Stimulated activated CD4-positive, alpha-beta T cell treated with anti-CD3 and anti-CD28 coated beads, Interleukin-2, amount 100 ng/mL, for 4 hours (primary cell): ENCODE measurements at places on chromosomes 5 and 9.
A peak's percentile ranks its signal among the peaks of the same experiment; 100 is the strongest.

DNA sequence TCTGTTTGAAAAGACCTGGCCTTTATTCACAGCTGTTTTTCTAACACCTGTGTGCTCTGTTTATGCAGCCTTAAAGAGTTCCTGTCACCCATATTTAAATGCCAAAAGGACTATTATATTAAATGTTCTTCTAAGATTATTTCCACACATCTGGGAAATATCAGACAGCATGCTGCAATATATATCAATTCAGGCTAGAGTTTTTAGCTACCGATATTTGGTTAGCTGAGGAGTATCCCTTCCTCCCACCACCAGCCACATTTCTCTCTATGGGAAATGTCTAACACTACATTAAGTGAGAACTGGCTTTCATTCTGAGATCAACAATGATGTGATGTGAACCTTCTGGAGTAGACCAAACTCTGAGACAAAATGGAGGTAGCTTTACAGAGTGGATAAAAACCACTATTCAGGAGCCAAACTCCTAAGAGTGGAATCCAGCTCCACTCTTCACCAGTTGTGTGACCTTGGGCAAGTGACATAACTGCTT, 509.2 kb downstream of the ZNF608 start:
- DNase-seq = no peak

GRCh38 chr5:74951865-74952264, 85.7 kb upstream of the FAM169A start:
- DNase-seq = no peak

- DNase-seq = no peak
Observed at GRCh38 chr9:130870491-130871381, 25.9 kb downstream of the QRFP start.

GRCh38 chr5:96024683-96025475, 63.2 kb upstream of the ELL2 start:
- DNase-seq = no peak

DNA sequence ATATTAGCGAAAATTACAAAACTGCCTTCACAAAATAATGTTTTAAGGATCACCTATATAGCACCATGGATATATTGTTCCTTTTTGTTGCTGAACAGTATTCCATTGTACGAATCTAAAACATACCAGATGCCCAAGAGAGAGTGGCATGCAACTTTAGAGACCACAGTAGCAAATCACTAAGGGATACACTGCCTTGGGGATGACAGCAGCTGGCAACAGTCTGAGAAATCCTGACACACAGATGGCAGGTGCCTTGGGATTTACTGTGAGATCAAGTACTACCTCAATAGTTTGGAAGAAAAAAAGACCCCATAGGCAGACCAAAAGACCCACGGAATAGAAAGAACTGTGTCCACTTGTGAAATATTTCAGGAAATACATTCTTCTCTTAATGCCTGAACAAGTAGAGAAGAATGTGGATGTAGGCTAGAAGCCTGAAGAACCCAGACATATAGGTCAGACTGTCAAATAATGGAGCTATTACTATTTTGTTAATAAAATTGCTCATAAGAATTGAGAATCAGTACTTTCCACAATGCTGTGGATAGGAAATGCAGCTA, 53.4 kb downstream of the PLPP1 start:
- no peak for DNase-seq

DNA sequence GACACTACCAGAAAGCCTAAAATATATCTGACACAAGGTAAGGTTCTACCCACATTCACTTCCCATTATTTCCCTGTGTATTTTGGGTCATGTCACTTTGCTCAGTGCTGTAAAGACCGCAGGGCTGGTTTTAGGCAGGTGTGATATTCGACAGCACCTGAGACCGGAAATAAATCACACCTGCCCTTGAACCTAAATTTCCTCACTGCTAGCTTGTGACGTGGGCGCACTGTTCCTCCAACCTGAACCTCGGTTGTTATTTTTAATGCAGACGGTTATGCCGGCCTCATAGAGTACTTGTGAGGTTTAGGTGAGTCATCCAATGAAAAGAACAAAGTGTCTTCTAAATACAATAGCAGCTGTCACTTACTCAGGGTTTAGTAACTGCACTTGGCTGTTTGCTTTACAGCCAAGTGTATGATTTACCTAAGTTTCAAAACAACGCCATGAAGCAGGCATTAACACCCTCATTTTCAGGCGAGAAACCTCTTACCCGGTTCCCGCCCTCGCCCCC, 20.7 kb upstream of the ZNF782 start:
- DNase-seq = peak; percentile 39

DNA sequence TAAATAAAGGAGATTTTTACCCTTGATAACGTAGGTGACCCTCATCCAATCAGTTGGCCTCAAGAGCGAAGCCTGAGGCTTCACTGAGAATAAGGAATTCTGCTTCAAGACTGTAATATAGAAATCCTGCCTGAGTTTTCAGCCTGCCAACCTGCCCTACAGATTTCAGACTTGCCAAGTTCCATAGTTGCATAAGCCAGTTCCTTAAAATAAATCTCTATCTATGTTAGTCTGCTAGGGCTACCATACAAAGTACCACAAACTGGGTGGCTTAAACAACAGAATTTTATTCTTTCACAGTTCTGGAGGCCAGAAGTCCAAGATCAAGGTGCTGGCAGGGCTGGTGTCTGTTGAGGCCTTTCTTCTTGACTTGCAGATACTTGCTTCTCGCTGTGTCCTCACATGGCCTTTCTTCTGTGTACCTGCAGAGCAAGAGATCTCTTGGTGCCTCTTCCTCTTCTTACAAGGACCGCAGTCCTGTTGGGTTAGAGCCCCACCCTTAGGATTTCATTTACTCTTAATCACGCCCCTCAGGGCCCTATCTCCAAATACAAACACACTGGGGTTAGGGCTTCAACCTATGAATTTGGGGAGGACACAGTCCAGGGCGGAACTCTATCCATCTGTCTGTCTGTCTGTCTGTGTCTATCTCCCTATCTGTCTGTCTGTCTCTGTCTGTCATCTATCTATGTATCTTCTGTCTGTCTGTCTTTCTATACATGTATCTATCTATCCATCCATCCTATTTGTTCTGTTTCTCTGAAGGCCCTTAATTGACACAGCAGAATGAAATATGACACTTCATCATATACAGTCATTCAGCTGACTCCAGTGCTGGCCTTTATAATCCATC, 17.0 kb upstream of the CMBL start:
- no peak for DNase-seq

GRCh38 chr5:178762960-178763359, 32.5 kb upstream of the ZNF354A start:
- DNase-seq = no peak

DNA sequence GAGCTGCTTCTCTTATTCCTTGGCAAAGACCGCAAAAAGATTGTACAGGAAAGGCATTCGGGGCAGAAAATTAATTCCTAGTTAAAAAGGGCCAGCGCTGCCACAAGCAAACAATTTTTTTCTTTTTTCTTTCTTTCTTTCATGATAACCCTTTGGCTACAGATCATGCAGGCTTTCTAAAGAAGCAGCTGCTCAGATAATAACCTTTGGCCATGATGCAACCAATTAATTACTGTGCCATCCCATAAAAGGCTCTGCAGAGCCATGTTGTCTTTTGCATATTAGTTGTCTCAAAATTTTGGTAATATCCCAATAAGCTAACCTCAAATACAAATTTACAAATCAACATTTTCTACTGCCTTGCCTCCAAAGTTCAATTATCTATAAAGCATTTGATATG, 758.4 kb upstream of the SEMA6A start:
- no peak for DNase-seq

GRCh38 chr9:21461377-21461776, 20.7 kb downstream of the IFNE start:
- no peak for DNase-seq

DNA sequence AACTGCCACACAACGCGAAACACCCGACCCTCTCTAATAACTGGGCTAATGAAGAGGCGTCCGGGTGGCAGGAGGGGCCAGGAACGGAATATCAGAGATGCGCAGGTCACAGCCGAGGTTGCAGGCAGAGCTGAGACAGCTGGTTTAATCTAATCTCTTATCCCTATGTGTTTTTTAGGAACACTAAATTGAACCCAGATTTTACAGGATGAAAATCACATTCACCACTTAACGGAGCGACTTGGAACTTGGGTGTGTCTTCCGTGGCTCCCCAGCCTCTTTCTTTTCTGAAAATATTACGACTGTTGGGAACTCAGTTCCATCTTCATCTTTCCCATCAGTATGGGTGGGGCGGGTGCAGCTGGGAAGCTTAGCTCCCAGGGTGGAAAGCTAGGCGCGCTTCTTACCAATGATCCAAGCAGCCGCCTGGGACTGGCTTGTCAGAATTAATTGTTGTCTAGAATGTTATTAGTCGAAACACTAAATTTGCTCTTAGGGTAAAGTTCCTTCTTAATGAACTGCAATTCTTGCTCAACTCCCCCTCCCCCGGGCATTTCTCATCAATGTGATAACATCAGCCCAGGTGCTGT, 92.5 kb downstream of the IRX2 start:
- no peak for DNase-seq

GRCh38 chr9:133990366-133991213, 1.5 kb downstream of the VAV2 start:
- DNase-seq = no peak

- no peak for DNase-seq
Observed at GRCh38 chr9:16671591-16672137, 198.8 kb downstream of the BNC2 start.

- no peak for DNase-seq
Observed at GRCh38 chr5:29758986-29759421, 1434.5 kb upstream of the CDH6 start.

DNA sequence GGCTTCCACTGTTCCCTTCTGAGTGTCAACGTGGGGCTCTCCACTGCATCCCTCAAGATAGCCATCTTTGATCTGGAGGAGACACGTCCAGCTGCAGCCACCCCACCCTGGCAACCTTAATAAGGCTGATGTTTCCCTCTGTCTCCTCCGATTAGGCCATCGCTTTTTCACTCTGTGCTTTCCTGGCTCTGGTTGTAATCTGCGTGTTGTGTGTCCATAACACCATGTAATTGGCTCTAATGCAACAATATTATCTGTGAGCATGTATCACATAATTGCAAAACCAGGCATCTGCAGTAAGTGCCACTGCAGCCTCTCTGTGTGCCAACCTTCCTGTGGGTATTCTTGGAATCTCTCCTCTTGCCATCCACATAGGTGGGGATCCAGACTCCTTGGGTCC, 249.9 kb upstream of the PANK3 start:
- no peak for DNase-seq

GRCh38 chr5:173155912-173156311, 11.6 kb downstream of the BNIP1 start:
- DNase-seq = no peak

DNA sequence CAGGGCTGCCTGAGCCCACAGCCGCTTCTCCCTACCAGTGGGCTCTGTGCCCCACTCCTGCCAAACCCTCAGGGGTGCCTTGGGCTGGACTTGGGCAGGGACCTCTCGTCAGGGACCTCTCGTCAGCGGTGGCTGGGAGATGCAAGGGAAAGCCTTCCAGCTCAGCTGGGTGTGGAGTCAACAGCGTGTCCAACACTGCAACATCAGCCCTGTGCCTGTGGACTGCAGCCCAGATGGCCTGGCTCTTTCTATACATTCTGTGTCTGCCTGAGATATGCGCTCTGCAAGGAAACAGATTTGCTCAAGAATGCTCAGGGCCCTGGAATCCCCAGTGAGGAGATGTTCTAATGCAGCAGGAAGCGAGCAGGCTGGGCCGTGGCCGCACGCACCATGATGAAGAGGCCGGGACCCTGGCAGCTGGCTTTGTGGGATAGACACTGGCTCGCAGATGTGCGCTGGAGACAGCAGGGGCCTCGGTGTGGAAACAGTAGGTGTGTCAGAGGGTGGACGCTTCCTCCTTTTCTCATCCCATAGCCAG, 85.0 kb upstream of the COL5A1 start:
- DNase-seq = no peak

- no peak for DNase-seq
Observed at GRCh38 chr9:19690128-19690527, 98.7 kb downstream of the SLC24A2 start.

DNA sequence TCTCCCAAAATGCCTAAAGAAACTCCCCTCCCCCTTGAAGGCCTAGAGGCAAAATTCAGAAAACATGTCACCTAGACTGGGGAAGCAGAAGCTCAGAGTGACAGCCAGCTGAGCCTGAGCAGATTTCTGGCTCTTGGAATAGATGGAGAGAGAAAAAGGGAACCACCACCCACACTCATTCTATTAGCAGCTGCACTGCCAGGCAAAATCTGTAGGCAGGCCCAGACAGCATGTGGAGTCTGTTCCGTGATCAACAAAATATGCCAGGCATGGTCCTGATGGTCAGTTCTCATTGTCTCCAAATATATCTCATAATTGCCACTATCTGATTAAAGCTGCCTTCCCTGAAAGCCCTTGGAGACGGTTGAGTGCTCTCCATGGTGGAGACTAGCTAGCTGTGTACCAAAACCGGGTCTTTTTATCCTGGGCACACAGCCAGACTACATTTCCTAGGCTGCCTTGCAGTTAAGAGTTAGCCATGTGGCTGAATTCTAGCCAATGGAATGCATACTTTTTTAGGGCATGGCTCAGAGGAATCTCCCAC, 131.7 kb upstream of the GPR151 start:
- no peak for DNase-seq

- no peak for DNase-seq
Observed at GRCh38 chr5:95446560-95447221, 55.5 kb downstream of the FAM81B start.

- DNase-seq = no peak
Observed at GRCh38 chr5:55600497-55601203, 65.9 kb upstream of the PLPP1 start.

- no peak for DNase-seq
Observed at GRCh38 chr5:158380661-158381060, 521.7 kb upstream of the CLINT1 start.

DNA sequence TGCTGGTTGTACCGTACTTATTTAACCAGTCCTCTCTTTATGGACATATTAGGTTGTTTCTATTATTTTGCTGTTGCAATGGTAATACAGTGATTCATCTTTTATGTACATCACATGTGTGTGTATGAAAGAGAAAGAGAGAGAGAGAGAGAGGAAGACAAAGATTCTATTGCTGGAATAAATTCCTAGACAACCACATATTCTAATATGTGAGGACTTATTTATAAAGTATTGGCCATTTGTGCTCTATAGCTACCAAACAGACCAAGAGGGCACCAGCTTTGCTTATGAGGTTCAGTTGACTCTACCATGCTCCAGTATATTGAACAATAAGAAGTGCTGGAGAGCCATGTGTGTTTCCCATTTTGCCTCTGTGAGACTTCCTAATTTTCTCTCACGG, 513.5 kb downstream of the DMAC1 start:
- no peak for DNase-seq

- DNase-seq = no peak
Observed at GRCh38 chr5:6236858-6237481, 141.4 kb downstream of the MED10 start.

DNA sequence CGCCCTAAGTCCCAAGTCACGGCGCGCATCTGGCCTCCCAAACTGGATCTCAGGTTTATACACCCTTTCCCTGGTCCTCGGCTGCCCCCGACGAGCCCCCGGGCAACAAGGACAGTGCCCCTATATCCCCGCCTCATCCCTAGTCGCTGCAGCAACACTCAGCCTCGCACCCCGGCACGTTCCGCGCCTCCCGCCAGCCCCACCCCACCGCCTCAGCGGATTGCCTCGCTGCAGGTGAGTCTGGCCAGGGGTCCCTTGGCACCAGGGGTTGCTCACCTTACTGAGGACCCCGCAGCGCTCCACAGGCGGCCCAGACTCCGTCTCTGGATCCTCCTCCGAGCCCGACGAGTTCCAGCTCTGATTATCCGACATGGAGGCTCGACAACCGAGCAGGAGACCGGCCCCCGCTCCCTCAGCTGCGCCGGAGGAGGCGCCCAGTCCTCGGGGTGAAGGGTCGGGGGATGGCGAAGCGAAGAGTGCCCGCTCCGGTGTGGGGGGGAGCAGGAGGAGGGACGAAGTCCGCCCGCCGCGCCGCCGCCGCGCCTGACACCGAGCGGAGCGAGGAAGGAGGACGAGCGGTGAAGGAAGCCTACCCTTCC, 494 bp downstream of the CERT1 start:
- DNase-seq = peak; percentile 9
